ENCODE measurements at places on chromosomes 6 and 20.

GRCh38 chr6:123966618-123967017 is 163.0 kb downstream of the NKAIN2 start:
- DNase-seq: no peak

- DNase-seq: no peak
Measured at GRCh38 chr20:34058831-34059230, 53.2 kb downstream of the EIF2S2 start.

DNA sequence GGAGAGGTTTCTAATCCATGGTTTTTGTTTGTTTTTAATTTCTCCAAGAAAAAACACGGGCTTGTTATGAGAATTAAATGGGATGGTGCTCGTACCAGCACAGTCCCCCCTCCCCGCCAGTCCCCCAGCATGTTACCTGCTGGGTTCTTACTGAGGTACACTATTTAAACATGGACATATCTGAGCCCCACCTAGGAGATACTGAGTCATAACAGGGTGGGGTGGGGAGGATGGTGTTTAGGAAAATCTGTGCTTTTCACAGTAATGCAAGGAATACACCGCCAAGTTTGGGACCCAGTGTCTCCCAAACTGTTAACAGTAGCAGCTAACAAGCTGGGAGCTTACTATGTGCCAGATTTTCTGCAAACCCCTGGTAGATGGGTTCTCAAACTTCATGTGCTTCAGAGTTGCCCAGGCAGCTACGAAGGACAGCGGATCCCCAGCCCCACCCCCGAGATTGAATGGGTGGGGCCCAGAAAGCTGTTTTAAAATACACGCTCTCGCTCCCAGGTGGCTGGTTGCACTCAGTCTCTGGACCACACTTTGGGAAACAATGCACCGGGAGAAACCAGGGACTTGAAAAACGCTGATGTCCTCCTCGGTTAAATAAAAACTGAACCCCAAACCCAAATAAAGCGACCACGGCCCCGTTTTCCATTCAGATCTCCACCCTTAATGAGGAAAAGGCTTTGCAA is 995 bp downstream of the ZFP64 start:
- DNase-seq: peak; percentile 17

DNA sequence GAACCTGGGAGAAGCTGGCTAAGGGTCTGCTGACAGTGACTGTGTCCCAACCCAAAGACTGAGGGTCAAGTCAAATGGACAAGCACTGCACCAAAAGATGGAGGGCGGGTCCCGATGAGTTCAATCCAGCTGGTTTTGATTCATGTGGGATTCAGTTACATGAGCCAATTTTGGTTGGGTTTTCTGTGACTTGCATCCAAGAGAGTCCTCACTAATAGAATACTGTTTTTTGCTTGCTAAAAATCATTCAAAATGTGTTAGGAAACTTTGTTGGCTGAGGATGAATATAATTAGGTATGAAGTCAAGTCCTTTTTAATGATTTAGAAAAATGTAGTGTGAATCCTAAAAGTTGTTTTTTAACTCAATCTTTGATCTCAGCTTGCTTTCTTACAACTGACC is 323.8 kb upstream of the NOX3 start:
- no peak for DNase-seq

DNA sequence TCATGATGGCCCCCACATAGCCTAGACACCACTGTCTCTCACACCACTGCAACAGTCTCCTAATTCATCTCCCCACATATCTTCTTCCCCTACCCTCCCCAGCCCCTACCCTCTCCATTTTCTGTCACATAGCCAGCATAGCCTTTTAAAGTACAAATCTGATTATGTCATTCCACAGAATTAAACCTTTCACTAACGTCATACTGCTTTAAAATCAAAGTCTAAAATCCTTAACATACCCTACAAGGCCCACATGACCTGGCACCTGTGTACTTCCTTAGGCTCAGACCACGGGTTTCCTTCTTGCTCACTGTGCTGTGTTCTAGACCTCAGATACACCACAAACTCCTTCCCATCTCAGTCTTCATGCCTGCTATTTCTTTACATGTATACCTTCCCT is 5.9 kb downstream of the OSTM1 start:
- DNase-seq: no peak

GRCh38 chr20:17504066-17504897 is 26.9 kb downstream of the BFSP1 start:
- no peak for DNase-seq

DNA sequence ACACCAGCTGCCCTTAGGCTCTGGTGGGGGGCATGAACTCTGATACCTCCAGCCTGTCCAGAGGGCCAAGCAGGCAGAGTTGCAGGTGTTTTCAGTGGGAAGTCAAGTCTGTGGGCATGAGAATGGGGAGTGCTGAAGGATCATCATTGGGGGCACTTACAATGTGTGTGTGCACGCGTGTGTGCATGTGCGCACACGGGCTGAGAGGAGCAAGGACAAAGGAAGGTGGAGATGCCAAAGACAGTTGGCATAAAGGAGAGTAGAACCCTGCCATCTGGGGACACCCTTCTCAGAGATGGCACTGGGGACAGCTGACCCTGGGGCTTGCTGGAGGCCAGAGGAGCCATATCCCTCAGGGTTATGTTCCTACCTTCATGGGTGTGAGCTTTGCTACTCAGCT is 408.4 kb upstream of the CHD6 start:
- DNase-seq: no peak

DNA sequence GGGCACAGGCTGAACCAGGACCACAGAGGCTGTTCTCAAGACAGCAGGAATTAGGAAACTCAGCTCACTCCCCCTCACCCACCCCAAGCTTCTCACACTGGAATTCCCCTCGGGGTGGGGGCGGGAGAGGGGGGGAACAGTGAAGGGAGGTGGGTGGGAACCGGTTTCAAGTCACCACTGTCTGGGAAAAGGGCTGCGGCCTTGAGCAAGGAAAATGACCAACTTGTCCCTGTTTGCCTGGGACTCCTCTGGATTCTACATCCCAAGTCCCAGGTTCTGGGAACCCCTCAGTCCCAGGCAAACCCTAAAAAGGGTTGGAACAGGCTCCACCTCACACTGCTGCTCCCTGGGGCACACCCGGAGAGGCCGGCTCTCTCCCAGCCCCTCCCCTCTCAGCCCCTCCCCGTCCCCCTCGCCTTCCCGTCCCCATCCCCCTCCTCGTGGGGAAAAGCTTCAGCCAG is 230.7 kb downstream of the TFAP2C start:
- DNase-seq: no peak

DNA sequence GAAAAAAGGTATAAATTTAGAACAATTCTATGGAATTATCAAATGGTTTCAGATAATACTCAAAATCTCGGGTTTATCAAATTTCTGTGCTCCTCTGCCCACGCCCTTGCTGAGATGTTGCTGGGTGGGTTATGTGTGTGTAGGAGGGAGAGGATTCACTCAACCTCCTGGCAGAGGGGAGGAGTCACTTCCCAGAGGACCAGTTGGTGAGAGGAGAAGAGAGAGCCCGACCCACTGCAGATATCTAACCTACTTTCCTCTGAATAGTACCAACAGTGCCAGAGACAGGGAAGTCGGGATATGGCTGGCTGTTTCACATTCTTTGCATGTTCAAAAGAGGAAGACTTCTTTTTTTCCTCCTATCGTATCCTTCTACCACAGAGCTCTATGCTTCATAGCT is 187.1 kb upstream of the MAN1A1 start:
- no peak for DNase-seq

GRCh38 chr6:36701401-36701991 is 3.9 kb downstream of the RAB44 start:
- no peak for DNase-seq

- no peak for DNase-seq
Measured at GRCh38 chr6:89406141-89406540, 5.9 kb downstream of the RRAGD start.

- DNase-seq: no peak
Measured at GRCh38 chr6:121800047-121800446, 364.6 kb downstream of the GJA1 start.

GRCh38 chr20:43662943-43663655 is 3.8 kb upstream of the MYBL2 start:
- DNase-seq: no peak

GRCh38 chr20:50191544-50192363 is 1.1 kb downstream of the CEBPB start:
- DNase-seq: no peak

GRCh38 chr20:16821211-16822089 is 73.3 kb downstream of the OTOR start:
- no peak for DNase-seq

- no peak for DNase-seq
Measured at GRCh38 chr20:38093641-38094077, 60.1 kb downstream of the RPRD1B start.

- DNase-seq: no peak
Measured at GRCh38 chr6:154371281-154371680, 14.7 kb upstream of the IPCEF1 start.

GRCh38 chr20:51856432-51856831 is 54.1 kb upstream of the SALL4 start:
- DNase-seq: no peak

DNA sequence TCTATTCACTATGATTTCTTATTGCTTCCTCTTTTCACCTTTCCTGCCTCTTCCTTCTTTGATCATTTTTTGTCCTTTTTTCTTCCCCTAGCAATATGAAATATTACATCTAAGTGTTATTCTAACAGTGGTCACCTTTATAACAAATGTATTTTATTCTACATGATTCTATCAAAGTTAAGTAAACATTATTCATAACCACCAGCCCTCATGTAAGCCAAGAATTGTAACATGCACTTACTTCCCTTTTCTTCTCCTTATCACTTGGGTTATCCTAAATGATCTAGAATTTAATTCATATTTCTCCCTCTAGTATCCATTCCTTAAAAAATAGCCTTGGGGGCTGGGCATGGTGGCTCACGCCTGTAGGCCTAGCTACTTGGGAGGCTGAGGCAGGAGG is 88.3 kb upstream of the SLC22A23 start:
- DNase-seq: no peak

DNA sequence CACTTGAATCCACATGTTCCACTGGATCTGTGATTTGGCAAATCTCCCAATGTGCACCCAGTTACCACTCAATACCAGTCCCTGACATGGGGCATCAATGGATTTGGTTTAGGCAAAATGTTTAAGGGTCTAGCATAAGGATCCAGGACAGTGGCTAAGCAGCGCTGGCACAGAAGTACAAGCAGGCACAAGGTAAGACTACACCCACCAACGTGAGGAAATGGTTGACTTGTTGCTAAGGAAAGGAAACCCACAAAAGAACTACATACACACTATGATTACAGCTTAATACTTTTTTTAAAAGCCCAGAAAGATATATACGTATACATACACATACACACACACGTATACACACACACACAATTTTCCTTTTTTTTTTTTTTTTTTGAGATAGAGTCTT is 79.0 kb downstream of the DNAAF9 start:
- no peak for DNase-seq

DNA sequence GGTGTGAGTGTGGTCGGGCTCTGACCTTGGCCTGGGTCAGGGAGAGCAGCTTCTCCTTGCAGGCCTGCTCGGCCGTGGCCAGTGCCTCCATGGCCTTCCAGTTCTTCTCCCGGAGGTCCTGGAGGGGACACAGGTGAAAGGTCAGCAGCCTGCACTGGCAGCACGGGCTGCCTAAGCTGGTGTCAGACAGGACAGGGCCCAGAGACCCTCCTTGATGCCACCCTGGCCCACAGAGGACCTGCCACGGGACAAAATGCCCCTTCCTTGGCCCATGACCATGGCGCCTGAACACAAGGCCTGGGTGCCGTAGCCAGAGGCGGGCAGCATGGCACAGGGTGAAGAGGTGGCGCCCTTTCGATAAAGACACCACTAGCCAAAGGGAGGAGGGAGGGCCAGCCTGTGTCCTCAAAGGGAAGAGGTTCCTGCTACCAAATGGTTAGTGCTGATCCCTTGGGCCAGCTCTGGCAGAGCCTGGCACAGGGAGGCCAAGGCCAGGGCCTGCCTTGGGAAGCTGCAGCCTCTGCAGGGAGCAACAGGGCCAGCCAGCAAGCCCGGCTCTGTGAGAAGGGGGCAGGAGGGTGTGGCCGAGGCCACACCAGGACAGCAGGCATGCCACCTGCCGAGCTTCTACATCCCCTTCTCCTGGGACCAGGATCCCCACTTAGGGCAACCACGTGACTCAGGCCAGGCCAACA is 54.8 kb downstream of the DSTN start:
- no peak for DNase-seq

DNA sequence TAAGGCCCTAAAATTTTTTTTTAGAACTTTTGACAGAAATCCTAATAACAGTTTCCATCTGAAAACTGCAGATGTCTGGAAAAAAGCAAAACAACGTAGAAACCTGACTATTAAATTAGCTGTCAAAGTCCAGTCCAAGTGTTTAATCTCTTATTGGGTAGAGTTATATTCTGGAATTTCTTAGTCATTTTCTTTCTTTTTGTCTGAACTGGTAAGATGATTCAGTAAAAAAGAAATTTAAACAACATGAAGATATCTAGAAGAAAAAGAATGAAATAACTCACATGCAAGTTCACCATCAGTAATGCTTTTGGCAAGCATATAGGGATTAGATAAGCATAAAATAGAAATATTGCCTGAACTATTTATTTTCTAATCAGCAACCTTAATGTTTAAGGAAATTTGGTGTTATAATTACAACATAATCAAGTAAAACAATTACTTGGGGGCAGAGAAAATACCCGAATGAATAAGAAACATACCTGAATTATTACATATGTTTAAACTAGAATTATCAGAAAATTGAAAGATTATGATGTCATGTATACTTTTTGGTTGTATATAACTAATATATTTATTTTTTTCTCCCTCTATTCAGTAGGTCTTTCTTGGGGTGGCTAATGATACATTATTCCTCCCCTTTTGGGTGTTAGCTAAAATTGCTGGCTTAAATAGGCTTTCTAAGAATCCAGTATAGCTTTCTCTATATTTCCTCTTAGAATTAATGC is 51.1 kb downstream of the FAM83B start:
- DNase-seq: no peak

- DNase-seq: no peak
Measured at GRCh38 chr6:17552861-17553260, 47.2 kb upstream of the FAM8A1 start.

- DNase-seq: peak; percentile 98
Measured at GRCh38 chr20:34876406-34877282, at the start of gene ACSS2. Gene ACSS2, plus strand, starts transcription at chr20:34876612. Its CDS starts 34 bp downstream, at chr20:34876646.

- peak; percentile 32 for DNase-seq
Measured at GRCh38 chr20:34475979-34476736, 40.1 kb upstream of the DYNLRB1 start.

DNA sequence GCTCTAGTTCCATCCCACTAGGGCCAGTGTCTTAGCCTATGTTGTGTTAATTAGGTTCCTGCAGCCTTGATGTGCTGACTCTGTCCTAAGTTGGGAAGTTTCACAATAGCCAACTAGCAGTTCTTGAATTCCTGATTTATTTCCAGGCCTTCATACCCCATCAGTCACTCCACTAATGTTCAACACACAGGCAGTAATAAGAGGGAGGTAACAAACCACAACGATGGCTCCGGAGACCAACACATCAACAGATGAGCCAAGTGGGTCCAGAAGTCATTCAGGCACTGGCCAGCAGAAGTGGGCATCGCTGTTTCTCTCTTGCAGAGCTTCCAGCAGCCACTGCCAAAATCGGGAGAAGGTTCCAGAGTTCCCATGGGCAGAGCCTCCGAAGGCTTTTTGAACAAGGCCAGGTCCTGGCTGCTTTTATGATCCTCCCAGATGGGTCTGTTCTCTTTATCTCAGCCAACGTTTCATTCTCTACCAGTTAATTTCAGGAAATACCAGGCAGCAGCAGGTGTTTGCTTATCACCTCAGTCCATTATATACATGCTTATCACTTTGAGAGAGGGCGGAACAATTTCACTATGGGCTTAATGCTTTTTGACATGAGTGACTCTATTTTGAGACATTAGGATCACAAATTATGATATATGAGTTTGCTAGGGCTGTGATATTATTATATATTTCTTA is 48.5 kb upstream of the NOP56 start:
- DNase-seq: no peak

GRCh38 chr20:23244156-23244915 is 106.3 kb upstream of the NXT1 start:
- DNase-seq: no peak
